Gastrocnemius medialis (tissue), 4 donors: ENCODE measurements at places on chromosomes 1 and 21. TPM values are rescaled to one million over a fixed set of nuclear protein-coding genes. Genes with fewer than 3 reads are reported as not detected.

GRCh38 chr1:204709960-204710912, 24.7 kb upstream of the LRRN2 start:
- no peak overlapping the region for H3K4me3 ChIP-seq
- DNase-seq: no peak
- peaks cover 5% of the 10 kb centered on the region for H3K27me3 ChIP-seq
- H3K4me1 ChIP-seq: peaks cover 4% of the 10 kb centered on the region
- no peaks in the 10 kb centered on the region for H3K36me3 ChIP-seq

DNA sequence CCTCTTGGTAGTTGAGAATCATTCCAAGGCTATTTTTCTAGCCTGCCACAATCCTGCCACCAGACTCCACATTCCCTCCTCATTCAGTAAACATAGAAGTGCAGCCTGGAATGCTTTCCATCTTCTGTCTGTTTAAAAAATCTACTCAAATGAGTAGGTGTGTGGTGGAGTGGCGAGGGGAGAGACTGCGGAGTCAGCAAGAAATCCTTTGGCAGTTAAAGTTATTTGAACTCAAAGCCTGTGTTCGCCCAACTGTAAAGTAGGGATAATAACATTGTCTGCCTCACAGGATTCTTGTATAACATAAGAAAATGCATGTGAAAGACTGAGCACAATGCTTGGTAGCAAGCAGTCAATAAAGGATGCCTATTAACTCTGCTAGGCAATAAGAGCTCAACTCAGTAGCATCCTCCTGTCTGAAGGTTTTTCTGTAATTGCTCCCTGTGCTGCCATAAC, 22.2 kb upstream of the DPT start:
- H3K27ac ChIP-seq: no peak overlapping the region
- no peaks in the 10 kb centered on the region for H3K27me3 ChIP-seq
- peaks cover 4% of the 10 kb centered on the region for H3K4me1 ChIP-seq
- DNase-seq: no peak
- no peaks in the 10 kb centered on the region for H3K36me3 ChIP-seq

DNA sequence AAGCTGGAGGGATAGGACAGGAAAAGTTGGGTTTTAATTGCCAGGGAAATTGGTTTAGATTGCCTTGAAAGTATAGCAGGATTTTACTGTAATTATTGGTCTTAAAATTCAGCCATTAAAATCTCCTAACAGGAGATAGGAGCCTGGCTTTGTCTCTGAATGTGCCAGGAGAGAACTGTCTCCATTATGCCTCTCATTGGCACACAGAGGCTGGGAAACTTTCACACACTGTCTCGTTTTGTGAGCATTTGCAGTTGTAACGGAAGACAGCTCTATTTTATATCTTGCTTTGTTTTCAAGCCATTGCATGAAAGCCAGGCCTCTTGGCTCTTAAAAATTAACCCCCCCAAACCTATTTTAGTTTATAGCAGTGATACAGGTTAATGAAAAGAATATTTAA, 12.5 kb downstream of the DNAJC6 start:
- H3K4me1 ChIP-seq: no peaks in the 10 kb centered on the region
- no peaks in the 10 kb centered on the region for H3K27me3 ChIP-seq
- H3K36me3 ChIP-seq: no peaks in the 10 kb centered on the region
- no peak for DNase-seq
- H3K4me3 ChIP-seq: no peak overlapping the region

- no peaks in the 10 kb centered on the region for H3K27me3 ChIP-seq
- H3K27ac ChIP-seq: no peak overlapping the region
- no peaks in the 10 kb centered on the region for H3K4me1 ChIP-seq
- H3K36me3 ChIP-seq: no peaks in the 10 kb centered on the region
- DNase-seq: no peak
Measured at GRCh38 chr1:212482006-212482636, 49.4 kb downstream of the NENF start.

- H3K27me3 ChIP-seq: no peaks in the 10 kb centered on the region
- H3K4me1 ChIP-seq: no peaks in the 10 kb centered on the region
- no peak overlapping the region for H3K4me3 ChIP-seq
- DNase-seq: no peak
Measured at GRCh38 chr1:114473796-114474195, 37.2 kb downstream of the TRIM33 start.

- peak overlapping the region; percentile 87 for H3K27ac ChIP-seq
- H3K4me1 ChIP-seq: peaks cover 77% of the 10 kb centered on the region
- H3K4me3 ChIP-seq: peak overlapping the region; percentile 18
- no peaks in the 10 kb centered on the region for H3K27me3 ChIP-seq
Measured at GRCh38 chr1:42320708-42321107, 14.3 kb downstream of the FOXJ3 start.

- peaks cover 95% of the 10 kb centered on the region for H3K4me1 ChIP-seq
- H3K36me3 ChIP-seq: no peaks in the 10 kb centered on the region
- H3K4me3 ChIP-seq: peak overlapping the region; percentile 40
- peak overlapping the region; percentile 95 for H3K27ac ChIP-seq
- DNase-seq: peak; percentile 22
Measured at GRCh38 chr21:34128674-34129038, 55.3 kb downstream of the MRPS6 start.

GRCh38 chr1:180542838-180543145, 16.0 kb upstream of the OVAAL start:
- peaks cover 13% of the 10 kb centered on the region for H3K4me1 ChIP-seq
- peak overlapping the region; percentile 26 for H3K27ac ChIP-seq
- H3K27me3 ChIP-seq: no peaks in the 10 kb centered on the region
- H3K36me3 ChIP-seq: no peaks in the 10 kb centered on the region
- DNase-seq: no peak

GRCh38 chr1:114559356-114559755, 22.1 kb downstream of the BCAS2 start:
- H3K36me3 ChIP-seq: peaks cover 6% of the 10 kb centered on the region
- no peaks in the 10 kb centered on the region for H3K4me1 ChIP-seq
- H3K27ac ChIP-seq: no peak overlapping the region
- DNase-seq: no peak

- peak overlapping the region; percentile 80 for H3K27ac ChIP-seq
- peaks cover 17% of the 10 kb centered on the region for H3K4me1 ChIP-seq
- peaks cover 27% of the 10 kb centered on the region for H3K36me3 ChIP-seq
- H3K27me3 ChIP-seq: no peaks in the 10 kb centered on the region
Measured at GRCh38 chr1:227728892-227729143, 6.3 kb downstream of the JMJD4 start.

- H3K27ac ChIP-seq: no peak overlapping the region
- no peak overlapping the region for H3K4me3 ChIP-seq
- no peaks in the 10 kb centered on the region for H3K4me1 ChIP-seq
- H3K27me3 ChIP-seq: no peaks in the 10 kb centered on the region
Measured at GRCh38 chr1:208864366-208864965, 620.3 kb upstream of the PLXNA2 start.

GRCh38 chr1:38848071-38848470, 11.5 kb downstream of the RRAGC start:
- no peak for DNase-seq
- H3K27me3 ChIP-seq: no peaks in the 10 kb centered on the region
- H3K4me3 ChIP-seq: no peak overlapping the region
- no peak overlapping the region for H3K27ac ChIP-seq
- no peaks in the 10 kb centered on the region for H3K4me1 ChIP-seq
- peaks cover 86% of the 10 kb centered on the region for H3K36me3 ChIP-seq

- no peaks in the 10 kb centered on the region for H3K27me3 ChIP-seq
- H3K27ac ChIP-seq: peak overlapping the region; percentile 99
- peaks cover 35% of the 10 kb centered on the region for H3K4me1 ChIP-seq
- H3K36me3 ChIP-seq: no peaks in the 10 kb centered on the region
- peak; percentile 89 for DNase-seq
Measured at GRCh38 chr1:16018749-16019643, 1.2 kb upstream of the HSPB7 start.

- no peak overlapping the region for H3K27ac ChIP-seq
- H3K4me3 ChIP-seq: no peak overlapping the region
- no peaks in the 10 kb centered on the region for H3K36me3 ChIP-seq
- H3K4me1 ChIP-seq: no peaks in the 10 kb centered on the region
Measured at GRCh38 chr1:113534875-113535274, 144.6 kb downstream of the MAGI3 start.

GRCh38 chr1:246492611-246493245, 14.4 kb downstream of the SMYD3 start:
- H3K4me1 ChIP-seq: no peaks in the 10 kb centered on the region
- H3K27me3 ChIP-seq: no peaks in the 10 kb centered on the region
- H3K36me3 ChIP-seq: no peaks in the 10 kb centered on the region
- peak; percentile 54 for DNase-seq

- H3K27me3 ChIP-seq: no peaks in the 10 kb centered on the region
- no peaks in the 10 kb centered on the region for H3K36me3 ChIP-seq
- no peak overlapping the region for H3K4me3 ChIP-seq
Measured at GRCh38 chr1:24727501-24728216, 17.6 kb upstream of the CLIC4 start.

- H3K27me3 ChIP-seq: no peaks in the 10 kb centered on the region
- H3K4me3 ChIP-seq: no peak overlapping the region
- DNase-seq: no peak
- H3K36me3 ChIP-seq: no peaks in the 10 kb centered on the region
- H3K27ac ChIP-seq: no peak overlapping the region
Measured at GRCh38 chr1:183699616-183700160, 46.6 kb upstream of the APOBEC4 start.

GRCh38 chr1:89606227-89606980, 26.5 kb upstream of the LRRC8C start:
- no peaks in the 10 kb centered on the region for H3K27me3 ChIP-seq
- peak overlapping the region; percentile 59 for H3K27ac ChIP-seq
- H3K4me3 ChIP-seq: no peak overlapping the region

DNA sequence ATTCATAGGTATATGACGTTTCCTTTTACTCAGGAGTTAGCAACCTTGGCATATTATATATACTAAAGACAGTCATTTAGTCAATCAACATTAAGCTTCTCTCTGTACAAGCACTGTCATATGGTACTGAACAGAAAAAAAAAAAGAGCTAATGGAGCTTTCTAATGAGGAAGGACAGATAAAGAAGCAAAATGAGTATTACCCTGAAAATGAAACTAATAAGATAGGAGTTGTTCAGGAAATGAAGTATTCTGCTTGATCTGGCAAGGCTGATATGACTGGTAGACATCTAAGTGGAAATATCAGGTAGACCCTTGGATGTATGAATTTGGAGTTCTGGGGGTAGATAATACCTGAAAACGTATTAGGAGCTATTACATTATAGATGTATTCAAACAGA, 4.3 kb upstream of the IKBKE start:
- H3K36me3 ChIP-seq: no peaks in the 10 kb centered on the region
- peaks cover 10% of the 10 kb centered on the region for H3K27me3 ChIP-seq
- peaks cover 6% of the 10 kb centered on the region for H3K4me1 ChIP-seq
- no peak overlapping the region for H3K4me3 ChIP-seq
- no peak overlapping the region for H3K27ac ChIP-seq

DNA sequence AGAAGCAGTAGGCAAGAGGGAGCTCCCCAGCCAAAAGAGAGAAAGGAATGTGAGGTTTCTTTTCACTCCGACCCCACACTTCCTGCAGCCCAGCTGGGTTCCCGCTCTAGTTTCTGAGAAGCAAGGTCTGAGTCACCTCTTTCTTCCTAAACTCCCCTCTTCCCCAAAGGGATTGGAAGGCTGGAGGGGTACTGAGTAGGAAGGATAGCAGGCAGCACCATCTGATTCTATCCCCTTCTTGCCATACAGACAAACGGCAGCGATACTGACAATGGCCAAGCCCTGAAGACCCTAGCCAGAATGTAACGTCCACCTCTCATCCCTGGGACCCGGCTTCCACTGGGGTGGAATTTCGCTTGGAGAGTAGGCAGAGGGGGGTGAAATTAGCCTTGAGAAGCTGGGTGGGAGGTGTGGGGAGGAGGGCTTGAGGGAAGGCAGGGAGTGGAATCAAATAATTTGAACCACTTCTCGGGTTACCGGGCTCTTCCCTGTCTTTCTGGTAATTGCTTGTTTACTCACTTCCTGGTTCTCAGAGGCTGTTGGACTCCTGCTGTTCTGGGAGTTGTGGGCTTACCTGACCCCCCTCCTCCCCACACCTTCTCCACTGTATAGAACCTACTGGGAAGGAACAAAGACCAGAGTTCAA, 13.2 kb downstream of the IER5 start:
- H3K27me3 ChIP-seq: no peaks in the 10 kb centered on the region
- no peaks in the 10 kb centered on the region for H3K36me3 ChIP-seq
- H3K4me3 ChIP-seq: no peak overlapping the region
- H3K27ac ChIP-seq: no peak overlapping the region
- peaks cover 45% of the 10 kb centered on the region for H3K4me1 ChIP-seq
- DNase-seq: no peak

DNA sequence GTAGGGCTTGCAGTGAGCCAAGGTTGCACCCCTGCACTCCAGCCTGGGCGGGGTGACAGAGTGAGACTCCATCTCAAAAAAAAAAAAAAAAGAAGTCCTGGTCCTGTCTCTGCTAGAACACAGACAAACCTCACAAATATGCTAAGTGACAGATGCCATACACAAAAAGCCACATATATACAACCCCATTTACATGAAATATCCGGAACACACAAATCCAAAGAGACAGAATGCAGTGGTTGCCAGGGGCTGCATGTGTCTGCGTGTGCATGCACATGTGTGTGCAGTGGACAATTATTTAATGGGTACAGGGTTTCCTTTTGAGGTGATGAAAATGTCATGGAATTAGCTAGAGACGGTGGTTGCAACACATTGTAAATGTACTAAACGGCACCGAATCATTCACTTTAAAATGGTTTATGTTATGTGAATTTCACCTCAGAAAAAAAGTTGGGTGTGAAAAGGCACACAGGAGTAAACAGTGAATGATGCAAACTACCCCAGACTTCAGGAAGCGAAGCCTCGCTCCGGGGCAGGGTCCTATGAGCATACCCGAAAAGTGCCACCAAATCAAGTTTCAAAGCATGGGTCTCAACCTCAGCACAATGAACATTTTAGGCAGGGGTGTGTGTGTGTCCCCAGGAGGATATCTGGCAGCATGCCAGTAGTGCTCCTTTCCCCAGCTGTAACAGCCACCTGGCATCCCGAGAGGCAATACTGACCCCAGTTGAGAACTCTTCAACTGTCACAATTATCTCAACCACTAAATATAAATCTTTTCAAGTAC, 48.3 kb downstream of the GNB1 start:
- H3K27ac ChIP-seq: no peak overlapping the region
- no peaks in the 10 kb centered on the region for H3K27me3 ChIP-seq
- DNase-seq: no peak
- H3K4me3 ChIP-seq: no peak overlapping the region
- H3K36me3 ChIP-seq: no peaks in the 10 kb centered on the region
- peaks cover 49% of the 10 kb centered on the region for H3K4me1 ChIP-seq

Gene HUNK
- 0.13 TPM for total RNA-seq

Gene OPRD1
- total RNA-seq: 0.24 TPM

Gene ZNF697
- 3.1 TPM for total RNA-seq

Gene SLC5A3
- total RNA-seq: 7.5 TPM

Gene S100A12
- 2.2 TPM for total RNA-seq

Gene FALEC
- total RNA-seq: not detected

Gene KCNT2
- total RNA-seq: 0.51 TPM

Gene CD244
- total RNA-seq: not detected

Gene ABCG1
- total RNA-seq: 7.3 TPM

Gene ENAH
- 112 TPM for total RNA-seq

Gene LHX8
- not detected for total RNA-seq

Gene FUCA1
- total RNA-seq: 8.1 TPM

Gene SPRR1B
- not detected for total RNA-seq

Gene C1orf167
- not detected for total RNA-seq
